Gastrocnemius medialis (tissue), 4 donors: ENCODE measurements at places on chromosomes 6 and 20.

- no peaks in the 10 kb centered on the region for H3K36me3 ChIP-seq
- H3K27me3 ChIP-seq = no peaks in the 10 kb centered on the region
- H3K4me3 ChIP-seq = no peak overlapping the region
- peaks cover 23% of the 10 kb centered on the region for H3K4me1 ChIP-seq
- peak; percentile 21 for DNase-seq
- peak overlapping the region; percentile 37 for H3K27ac ChIP-seq
Measured at GRCh38 chr20:49167811-49168507, 20.2 kb downstream of the STAU1 start.

- H3K36me3 ChIP-seq = no peaks in the 10 kb centered on the region
- peak overlapping the region; percentile 59 for H3K4me3 ChIP-seq
- H3K27me3 ChIP-seq = peaks cover 56% of the 10 kb centered on the region
- no peak overlapping the region for H3K27ac ChIP-seq
- no peak for DNase-seq
- peaks cover 9% of the 10 kb centered on the region for H3K4me1 ChIP-seq
Measured at GRCh38 chr6:122996794-122997505, 915 bp downstream of the CLVS2 start.

DNA sequence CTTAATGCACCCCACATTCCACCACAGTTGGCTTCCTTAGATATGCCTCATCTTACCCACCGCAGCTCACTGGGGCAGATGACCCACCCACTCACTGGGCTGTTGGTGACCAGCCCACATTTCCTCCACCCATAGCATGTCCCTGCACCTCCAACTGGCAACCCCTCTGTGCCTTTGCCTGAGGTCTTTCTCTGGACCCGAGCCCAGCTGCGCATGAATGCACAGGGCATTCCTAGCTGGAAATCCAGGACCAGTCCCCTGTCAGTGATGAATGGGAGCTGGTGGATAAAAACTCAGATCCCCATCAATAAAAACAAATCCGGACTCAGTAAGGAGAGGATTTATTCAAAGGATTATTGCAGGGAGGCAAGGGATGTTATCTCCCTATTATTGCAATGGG, 75.0 kb downstream of the ISM1 start:
- no peaks in the 10 kb centered on the region for H3K27me3 ChIP-seq
- H3K4me3 ChIP-seq = no peak overlapping the region
- H3K36me3 ChIP-seq = no peaks in the 10 kb centered on the region
- DNase-seq = no peak

GRCh38 chr6:80932359-80932758, 820.1 kb downstream of the TENT5A start:
- H3K36me3 ChIP-seq = no peaks in the 10 kb centered on the region
- no peaks in the 10 kb centered on the region for H3K27me3 ChIP-seq
- no peak for DNase-seq
- H3K4me3 ChIP-seq = no peak overlapping the region
- no peak overlapping the region for H3K27ac ChIP-seq

GRCh38 chr20:49399329-49399728, 83.1 kb downstream of the KCNB1 start:
- peak overlapping the region; percentile 80 for H3K27ac ChIP-seq
- DNase-seq = no peak
- H3K4me3 ChIP-seq = no peak overlapping the region
- H3K36me3 ChIP-seq = no peaks in the 10 kb centered on the region
- peaks cover 21% of the 10 kb centered on the region for H3K4me1 ChIP-seq
- no peaks in the 10 kb centered on the region for H3K27me3 ChIP-seq

GRCh38 chr6:42086046-42087035, 36.0 kb downstream of the TAF8 start:
- no peaks in the 10 kb centered on the region for H3K36me3 ChIP-seq
- no peak overlapping the region for H3K27ac ChIP-seq
- no peaks in the 10 kb centered on the region for H3K27me3 ChIP-seq
- H3K4me3 ChIP-seq = no peak overlapping the region
- peaks cover 3% of the 10 kb centered on the region for H3K4me1 ChIP-seq
- no peak for DNase-seq

- no peaks in the 10 kb centered on the region for H3K27me3 ChIP-seq
- H3K4me3 ChIP-seq = no peak overlapping the region
- H3K36me3 ChIP-seq = no peaks in the 10 kb centered on the region
- no peaks in the 10 kb centered on the region for H3K4me1 ChIP-seq
- no peak overlapping the region for H3K27ac ChIP-seq
Measured at GRCh38 chr6:162029873-162030576, 697.5 kb downstream of the PRKN start.

DNA sequence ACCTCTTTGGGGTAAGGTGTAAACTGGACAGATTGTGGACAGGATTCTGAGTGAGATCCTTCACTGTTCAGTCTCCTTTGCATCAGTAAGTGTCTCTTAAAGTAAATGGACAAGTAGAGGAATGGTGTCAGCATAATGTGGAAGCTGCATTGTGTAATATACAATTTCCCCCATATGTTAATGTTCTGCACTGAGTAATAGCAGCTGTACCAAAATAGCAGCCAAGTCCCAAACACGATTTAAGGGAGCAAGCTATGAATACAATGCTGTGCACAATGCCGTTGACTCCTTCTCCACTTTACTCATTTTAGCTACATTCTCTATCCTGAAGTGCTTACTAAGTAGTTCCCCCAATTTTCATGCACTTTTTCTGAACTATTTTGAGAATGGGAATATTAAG, 21.1 kb upstream of the TRIM26 start:
- DNase-seq = no peak
- H3K4me3 ChIP-seq = no peak overlapping the region
- H3K36me3 ChIP-seq = no peaks in the 10 kb centered on the region
- H3K27me3 ChIP-seq = no peaks in the 10 kb centered on the region
- H3K27ac ChIP-seq = no peak overlapping the region
- H3K4me1 ChIP-seq = no peaks in the 10 kb centered on the region

- no peaks in the 10 kb centered on the region for H3K36me3 ChIP-seq
- H3K4me1 ChIP-seq = no peaks in the 10 kb centered on the region
- no peaks in the 10 kb centered on the region for H3K27me3 ChIP-seq
- no peak overlapping the region for H3K4me3 ChIP-seq
- DNase-seq = no peak
- H3K27ac ChIP-seq = no peak overlapping the region
Measured at GRCh38 chr6:106490030-106490429, 129.5 kb downstream of the CRYBG1 start.

DNA sequence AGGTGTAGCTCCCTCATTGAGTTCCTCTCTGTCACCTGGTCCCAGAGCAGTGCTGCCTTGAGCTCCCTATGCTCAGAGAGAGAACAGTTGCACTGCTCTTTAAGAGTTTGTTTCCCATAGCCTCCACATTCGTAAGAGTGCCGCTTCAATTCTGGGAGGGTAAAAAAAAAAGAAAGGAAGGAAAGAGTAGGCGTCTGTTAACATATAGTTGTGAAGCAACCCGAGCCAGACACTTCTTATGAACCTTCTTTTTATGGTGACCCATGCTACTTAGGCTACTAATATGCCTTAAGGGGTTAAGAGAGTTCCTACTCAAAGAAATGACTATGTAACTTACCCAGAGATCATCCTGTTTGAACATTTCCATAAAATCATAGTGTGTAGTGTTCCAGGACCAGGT, 4.3 kb upstream of the ARG1 start:
- H3K4me1 ChIP-seq = no peaks in the 10 kb centered on the region
- no peak overlapping the region for H3K4me3 ChIP-seq
- H3K36me3 ChIP-seq = no peaks in the 10 kb centered on the region

- H3K4me1 ChIP-seq = no peaks in the 10 kb centered on the region
- no peaks in the 10 kb centered on the region for H3K27me3 ChIP-seq
- no peaks in the 10 kb centered on the region for H3K36me3 ChIP-seq
- no peak for DNase-seq
Measured at GRCh38 chr20:9052136-9052535, 16.8 kb upstream of the PLCB4 start.

DNA sequence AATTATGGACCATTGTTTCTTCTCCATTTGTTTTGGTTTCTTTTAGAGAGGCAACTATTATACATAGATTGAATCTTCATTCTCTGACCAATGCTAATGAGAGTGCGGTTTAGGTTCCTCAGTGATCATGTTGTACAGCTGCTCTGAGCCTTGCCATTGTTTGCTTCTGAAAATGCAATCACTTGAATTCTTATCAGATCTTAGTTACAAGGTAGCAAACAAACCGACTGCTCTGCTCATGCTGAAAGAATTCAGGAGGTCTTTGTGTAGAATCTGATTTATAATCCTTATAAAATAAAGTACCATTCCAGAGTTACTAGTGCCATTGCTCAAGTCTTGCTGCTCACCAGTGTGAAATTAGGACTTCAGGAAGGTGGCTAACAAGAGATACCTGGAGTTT, 569.1 kb upstream of the ID4 start:
- H3K4me1 ChIP-seq = no peaks in the 10 kb centered on the region
- H3K27me3 ChIP-seq = no peaks in the 10 kb centered on the region
- H3K4me3 ChIP-seq = no peak overlapping the region
- no peaks in the 10 kb centered on the region for H3K36me3 ChIP-seq
- H3K27ac ChIP-seq = no peak overlapping the region
- no peak for DNase-seq

- DNase-seq = no peak
- no peaks in the 10 kb centered on the region for H3K27me3 ChIP-seq
- no peak overlapping the region for H3K4me3 ChIP-seq
- no peak overlapping the region for H3K27ac ChIP-seq
- no peaks in the 10 kb centered on the region for H3K4me1 ChIP-seq
- no peaks in the 10 kb centered on the region for H3K36me3 ChIP-seq
Measured at GRCh38 chr6:156434795-156435190, 342.4 kb upstream of the ARID1B start.

DNA sequence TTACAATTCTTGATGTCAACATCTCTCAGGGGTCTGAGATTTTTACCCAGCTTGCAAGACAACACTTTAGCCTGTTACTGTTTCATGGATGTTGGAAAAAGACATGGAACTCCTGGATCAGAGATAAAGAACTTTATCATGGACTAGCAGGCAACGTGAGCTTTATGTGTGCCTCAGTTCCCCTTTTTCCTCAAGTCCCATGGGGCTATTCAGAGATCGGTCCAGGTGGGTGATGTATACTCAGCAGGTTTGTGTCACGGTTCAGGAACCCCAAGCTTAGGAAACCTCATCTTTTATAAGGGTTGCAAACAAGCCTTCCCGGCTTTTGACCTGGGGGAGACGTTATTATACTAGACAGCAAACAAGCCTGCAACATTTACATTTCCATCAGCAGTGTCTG, 15.0 kb downstream of the AFG1L start:
- no peaks in the 10 kb centered on the region for H3K4me1 ChIP-seq
- H3K36me3 ChIP-seq = no peaks in the 10 kb centered on the region
- no peak for DNase-seq
- H3K27ac ChIP-seq = no peak overlapping the region

GRCh38 chr6:105991561-105992314, 94.4 kb upstream of the PRDM1 start:
- H3K27ac ChIP-seq = no peak overlapping the region
- peaks cover 16% of the 10 kb centered on the region for H3K4me1 ChIP-seq
- H3K4me3 ChIP-seq = peak overlapping the region; percentile 83
- H3K36me3 ChIP-seq = no peaks in the 10 kb centered on the region
- DNase-seq = no peak

- no peak overlapping the region for H3K4me3 ChIP-seq
- H3K4me1 ChIP-seq = no peaks in the 10 kb centered on the region
- no peaks in the 10 kb centered on the region for H3K27me3 ChIP-seq
- no peaks in the 10 kb centered on the region for H3K36me3 ChIP-seq
- no peak overlapping the region for H3K27ac ChIP-seq
- DNase-seq = no peak
Measured at GRCh38 chr20:38437796-38438195, 2.7 kb upstream of the SNHG17 start.

- H3K4me1 ChIP-seq = no peaks in the 10 kb centered on the region
- DNase-seq = no peak
- H3K36me3 ChIP-seq = no peaks in the 10 kb centered on the region
Measured at GRCh38 chr20:25992146-25992545, 295.5 kb upstream of the ZNF337 start.

- no peak for DNase-seq
- H3K36me3 ChIP-seq = no peaks in the 10 kb centered on the region
- H3K4me1 ChIP-seq = no peaks in the 10 kb centered on the region
- H3K27me3 ChIP-seq = peaks cover 25% of the 10 kb centered on the region
Measured at GRCh38 chr6:39037707-39038106, 10.9 kb upstream of the GLP1R start.

DNA sequence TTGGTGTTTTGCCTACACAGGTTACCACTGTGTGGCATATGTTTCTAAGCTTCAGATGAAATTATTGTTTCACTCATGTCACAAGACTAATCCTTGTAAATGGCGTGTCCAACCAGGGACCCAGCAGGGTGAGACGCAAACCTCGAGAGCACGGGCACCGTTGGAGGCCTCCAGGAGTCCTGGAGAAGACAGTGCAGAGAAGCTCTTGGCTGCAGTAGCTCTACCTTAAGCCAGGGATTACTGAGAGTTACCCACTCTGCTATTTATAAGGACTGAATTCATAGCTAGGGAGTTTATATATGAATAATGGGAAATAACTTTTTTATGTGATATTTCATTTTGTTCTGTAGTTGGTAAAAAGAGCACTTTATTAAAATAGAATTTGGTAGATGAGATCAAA, 137.4 kb downstream of the SLC24A3 start:
- no peak for DNase-seq
- H3K27ac ChIP-seq = no peak overlapping the region
- H3K4me3 ChIP-seq = no peak overlapping the region
- no peaks in the 10 kb centered on the region for H3K27me3 ChIP-seq

GRCh38 chr6:161575523-161576254, 301.8 kb upstream of the AGPAT4 start:
- H3K27me3 ChIP-seq = no peaks in the 10 kb centered on the region
- H3K36me3 ChIP-seq = no peaks in the 10 kb centered on the region
- no peak overlapping the region for H3K4me3 ChIP-seq
- no peaks in the 10 kb centered on the region for H3K4me1 ChIP-seq
- no peak for DNase-seq
- no peak overlapping the region for H3K27ac ChIP-seq
